Body of pancreas (tissue), 4 donors: ENCODE measurements at places on chromosomes 2 and 18. TPM values are rescaled to one million over a fixed set of nuclear protein-coding genes. Genes with fewer than 3 reads are reported as not detected.

The ALK gene
- total RNA-seq: under 0.01 TPM

GRCh38 chr2:24818721-24819167 is 25.5 kb downstream of the CENPO start:
- H3K36me3 ChIP-seq: no peaks in the 10 kb centered on the region
- H3K4me1 ChIP-seq: peaks cover 5% of the 10 kb centered on the region
- no peak overlapping the region for H3K4me3 ChIP-seq
- DNase-seq: peak; percentile 54

DNA sequence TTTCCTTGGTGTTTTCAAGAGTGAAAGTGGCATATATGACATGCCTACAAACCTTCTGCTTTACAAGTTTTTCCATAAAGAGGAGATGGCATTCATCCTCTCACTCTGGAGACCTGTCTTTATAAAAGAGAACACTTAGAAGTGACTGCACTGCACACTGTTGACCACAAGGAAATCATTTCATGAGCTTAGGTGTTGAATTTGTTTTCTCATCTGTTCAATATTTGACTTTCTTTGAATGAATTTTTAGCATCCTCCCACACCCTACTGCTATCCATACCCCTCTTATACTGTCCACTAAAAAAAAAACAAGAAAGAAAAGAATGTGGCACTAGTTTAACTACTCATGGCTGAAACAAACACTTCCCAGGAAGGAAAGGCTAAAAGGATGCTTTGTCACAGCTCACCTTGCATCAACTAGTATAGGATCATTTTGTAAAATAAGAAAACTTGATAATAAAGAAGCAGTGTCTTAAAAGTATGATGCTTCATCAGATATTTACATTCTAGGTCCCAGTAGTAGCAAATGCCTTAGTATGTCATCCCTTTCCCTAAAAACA is 83.0 kb downstream of the ACVR1 start:
- H3K36me3 ChIP-seq: no peaks in the 10 kb centered on the region
- no peak for DNase-seq
- peaks cover 21% of the 10 kb centered on the region for H3K4me1 ChIP-seq
- H3K4me3 ChIP-seq: no peak overlapping the region
- no peak overlapping the region for H3K27ac ChIP-seq
- H3K27me3 ChIP-seq: no peaks in the 10 kb centered on the region

- H3K27me3 ChIP-seq: no peaks in the 10 kb centered on the region
- H3K4me3 ChIP-seq: no peak overlapping the region
- no peaks in the 10 kb centered on the region for H3K36me3 ChIP-seq
- H3K4me1 ChIP-seq: no peaks in the 10 kb centered on the region
- DNase-seq: no peak
These were observed 46.6 kb upstream of the AMMECR1L start for GRCh38 chr2:127932199-127932876.

The APLF gene
- total RNA-seq: 3.9 TPM

The CCDC141 gene
- total RNA-seq: 19.4 TPM

GRCh38 chr2:116810645-116811044 is 1003.8 kb upstream of the DDX18 start:
- H3K4me1 ChIP-seq: no peaks in the 10 kb centered on the region
- no peak overlapping the region for H3K27ac ChIP-seq
- no peaks in the 10 kb centered on the region for H3K36me3 ChIP-seq
- DNase-seq: no peak
- no peak overlapping the region for H3K4me3 ChIP-seq

DNA sequence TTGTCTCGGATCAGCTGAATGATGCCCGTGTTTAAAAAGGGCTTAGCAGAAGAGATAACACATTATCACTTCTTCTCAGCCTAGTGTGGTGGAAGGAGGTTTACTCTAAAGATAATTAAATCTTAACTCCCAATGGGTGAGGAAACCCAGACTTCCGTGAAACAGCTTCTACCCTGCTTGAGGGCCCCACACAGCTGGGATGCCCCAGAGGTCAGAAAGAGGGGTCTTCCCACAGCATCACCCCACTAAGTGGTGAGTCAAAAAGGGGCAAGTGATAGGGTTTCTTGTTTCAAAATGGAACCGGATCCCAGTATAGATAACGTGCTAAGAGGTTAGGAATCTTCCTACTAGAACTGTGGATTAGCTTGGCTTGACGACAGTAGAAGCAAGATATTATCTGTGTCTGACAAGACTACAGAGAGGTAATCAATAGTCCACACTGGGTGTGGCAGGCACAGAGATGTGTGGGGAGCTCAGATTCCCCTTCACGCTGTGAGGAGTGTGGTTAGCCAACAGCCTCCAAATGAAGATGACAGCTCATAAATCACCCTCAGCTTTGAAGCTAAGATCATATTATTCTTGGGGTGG is 129.6 kb upstream of the COPS8 start:
- H3K4me3 ChIP-seq: no peak overlapping the region
- no peak for DNase-seq
- H3K27ac ChIP-seq: no peak overlapping the region
- H3K36me3 ChIP-seq: no peaks in the 10 kb centered on the region
- no peaks in the 10 kb centered on the region for H3K4me1 ChIP-seq

GRCh38 chr2:213251618-213252017 is 32.6 kb upstream of the SPAG16 start:
- no peak overlapping the region for H3K4me3 ChIP-seq
- no peaks in the 10 kb centered on the region for H3K27me3 ChIP-seq
- H3K27ac ChIP-seq: no peak overlapping the region

- no peaks in the 10 kb centered on the region for H3K27me3 ChIP-seq
- no peak for DNase-seq
- H3K4me1 ChIP-seq: no peaks in the 10 kb centered on the region
- no peak overlapping the region for H3K27ac ChIP-seq
These were observed 206.8 kb upstream of the HDAC4 start for GRCh38 chr2:239607517-239608191.

The UGT1A8 gene
- total RNA-seq: not detected

The LRP2 gene
- not detected for total RNA-seq

GRCh38 chr2:64769392-64770044 is 115.8 kb upstream of the SERTAD2 start:
- H3K4me3 ChIP-seq: no peak overlapping the region
- DNase-seq: no peak
- H3K36me3 ChIP-seq: no peaks in the 10 kb centered on the region
- H3K4me1 ChIP-seq: peaks cover 14% of the 10 kb centered on the region
- H3K27me3 ChIP-seq: no peaks in the 10 kb centered on the region
- no peak overlapping the region for H3K27ac ChIP-seq

The RAB6C gene
- 0.52 TPM for total RNA-seq

GRCh38 chr2:198141726-198142125 is 337.3 kb downstream of the PLCL1 start:
- no peaks in the 10 kb centered on the region for H3K27me3 ChIP-seq
- H3K27ac ChIP-seq: no peak overlapping the region
- no peak for DNase-seq
- no peaks in the 10 kb centered on the region for H3K4me1 ChIP-seq
- no peaks in the 10 kb centered on the region for H3K36me3 ChIP-seq

The IL1B gene
- total RNA-seq: 2.6 TPM

The EPB41L3 gene
- 25.1 TPM for total RNA-seq

DNA sequence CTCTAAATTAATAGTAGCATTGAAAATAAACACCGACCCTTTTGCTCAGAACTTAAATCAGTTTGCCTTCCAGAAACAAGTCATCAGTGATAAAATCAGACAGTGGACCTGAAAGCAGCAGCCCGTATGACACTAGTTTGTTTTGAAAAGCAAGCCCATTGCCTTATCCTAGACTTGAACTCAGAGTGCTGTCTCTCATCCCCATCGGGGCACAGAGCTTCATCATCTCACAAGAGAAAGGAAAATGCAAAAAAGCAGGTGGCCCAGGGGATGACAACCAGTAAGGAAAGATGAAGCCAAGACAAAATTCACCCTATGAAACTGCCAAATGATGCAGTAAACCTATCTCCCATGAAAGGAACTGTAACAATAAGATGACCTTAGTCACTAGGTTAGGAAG is 71.2 kb downstream of the CERKL start:
- no peak overlapping the region for H3K4me3 ChIP-seq
- DNase-seq: no peak
- H3K27ac ChIP-seq: no peak overlapping the region
- H3K36me3 ChIP-seq: no peaks in the 10 kb centered on the region

DNA sequence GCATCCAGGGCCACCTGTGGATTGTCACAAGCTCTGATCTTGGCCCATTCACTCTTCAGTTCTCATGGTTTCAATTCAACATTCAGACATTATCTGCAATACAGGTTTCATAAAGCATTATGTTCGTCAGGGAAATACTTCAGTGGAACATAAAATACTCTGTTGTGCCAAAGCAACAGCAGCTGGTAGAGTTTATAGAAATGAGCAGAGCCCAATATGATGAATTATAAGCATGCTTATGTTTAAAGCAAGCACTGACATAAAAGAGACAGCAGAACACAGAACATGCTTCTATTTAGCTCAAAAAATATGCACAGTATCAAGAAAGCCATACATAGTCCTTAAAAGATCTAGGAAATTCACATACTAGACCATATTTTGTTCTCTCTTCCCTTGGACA is 71.3 kb downstream of the PDK1 start:
- no peaks in the 10 kb centered on the region for H3K4me1 ChIP-seq
- no peaks in the 10 kb centered on the region for H3K36me3 ChIP-seq
- no peaks in the 10 kb centered on the region for H3K27me3 ChIP-seq
- H3K4me3 ChIP-seq: no peak overlapping the region
- no peak for DNase-seq

- no peaks in the 10 kb centered on the region for H3K36me3 ChIP-seq
- no peaks in the 10 kb centered on the region for H3K27me3 ChIP-seq
- no peak for DNase-seq
- peaks cover 6% of the 10 kb centered on the region for H3K4me1 ChIP-seq
These were observed 65.5 kb downstream of the FAM117B start for GRCh38 chr2:202700075-202700901.

The PMAIP1 gene
- total RNA-seq: 1.0 TPM

DNA sequence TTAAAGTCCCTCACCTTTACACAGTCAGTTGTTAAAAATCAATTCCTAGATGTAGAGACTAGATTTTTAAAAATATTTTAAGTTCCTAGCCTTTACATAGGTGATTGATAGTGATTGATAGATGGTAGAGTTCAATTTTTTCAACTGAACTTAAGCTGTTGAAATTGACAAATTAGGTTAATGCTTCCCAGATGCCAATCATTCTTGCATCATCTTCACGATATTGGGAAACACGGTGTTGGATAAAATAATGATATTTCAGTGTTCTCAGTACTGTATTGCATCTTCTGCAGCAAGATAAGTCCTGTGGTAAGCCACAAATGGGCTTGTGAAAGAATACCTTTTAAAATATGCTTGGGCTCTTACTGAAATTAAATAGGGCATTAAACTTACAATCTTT is 667.6 kb downstream of the STK39 start:
- no peaks in the 10 kb centered on the region for H3K27me3 ChIP-seq
- no peaks in the 10 kb centered on the region for H3K36me3 ChIP-seq
- H3K4me3 ChIP-seq: no peak overlapping the region

DNA sequence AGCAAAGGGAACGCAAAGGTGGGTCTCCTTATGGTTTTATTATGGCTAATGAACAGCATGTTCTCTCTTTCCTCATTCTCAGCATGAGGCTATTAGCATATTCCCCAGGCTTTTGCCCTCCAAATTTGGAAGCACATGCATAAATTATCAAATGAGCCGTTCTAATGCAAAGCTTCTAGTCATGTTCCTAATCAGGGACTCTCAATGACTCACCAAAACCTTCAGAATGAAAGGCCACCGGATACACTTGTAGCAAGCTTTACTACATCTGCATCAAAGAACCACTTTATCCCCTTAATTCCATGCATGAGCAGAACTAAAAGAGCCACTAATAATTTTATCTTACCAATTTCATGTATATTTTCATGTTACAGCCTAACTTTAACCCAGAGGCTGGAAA is 310.5 kb downstream of the LRATD1 start:
- H3K27me3 ChIP-seq: no peaks in the 10 kb centered on the region
- DNase-seq: no peak
- H3K4me3 ChIP-seq: no peak overlapping the region
- no peak overlapping the region for H3K27ac ChIP-seq
- H3K36me3 ChIP-seq: no peaks in the 10 kb centered on the region

The EFR3B gene
- total RNA-seq: under 0.01 TPM

The ARL4C gene
- 7.8 TPM for total RNA-seq

The ANKRD30BL gene
- total RNA-seq: not detected

DNA sequence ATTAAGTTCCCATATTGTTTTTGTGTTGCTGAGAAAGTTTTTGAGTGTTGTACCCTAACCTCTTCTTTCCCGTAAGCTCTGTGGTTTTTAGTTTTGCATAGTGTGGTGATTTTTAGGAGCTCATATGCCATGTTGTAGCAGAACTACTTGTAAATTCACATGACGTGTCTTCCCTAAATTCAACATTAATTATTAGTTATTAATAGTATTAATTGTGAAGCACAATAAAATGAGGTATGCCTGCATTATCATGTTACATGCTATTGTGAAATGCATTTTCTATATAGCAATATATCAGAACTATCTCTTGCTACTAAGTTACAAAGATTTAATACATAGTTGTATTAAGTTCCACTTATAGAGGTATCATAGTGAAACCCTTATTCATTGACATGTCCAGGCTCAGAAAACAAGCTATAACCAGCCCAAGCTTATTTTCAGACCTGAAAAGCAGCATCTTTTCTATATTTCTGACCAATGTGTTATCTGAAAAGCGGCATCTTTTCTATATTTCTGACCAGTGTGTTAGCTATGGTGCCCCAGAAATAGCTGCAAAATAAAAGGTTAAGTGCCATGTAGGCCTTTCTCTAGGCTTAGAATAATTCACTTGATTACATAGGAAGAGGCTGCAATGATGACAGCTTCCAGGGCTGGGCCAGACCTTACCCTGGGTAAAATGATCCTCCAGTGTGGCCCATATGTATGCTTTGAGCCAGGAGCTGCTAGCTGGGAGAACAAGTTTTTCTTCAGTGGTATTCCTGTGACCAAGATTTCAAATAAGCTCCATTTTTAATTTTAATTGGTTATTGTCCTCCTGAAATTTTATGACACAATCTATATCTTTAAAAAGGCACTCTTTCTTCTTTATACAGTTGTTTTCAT is 21.6 kb downstream of the EPAS1 start:
- H3K27ac ChIP-seq: peak overlapping the region; percentile 65
- H3K4me3 ChIP-seq: no peak overlapping the region
- peaks cover 61% of the 10 kb centered on the region for H3K4me1 ChIP-seq
- H3K27me3 ChIP-seq: no peaks in the 10 kb centered on the region
- DNase-seq: no peak
